ENCODE measurements at places on chromosomes 11 and 22.

DNA sequence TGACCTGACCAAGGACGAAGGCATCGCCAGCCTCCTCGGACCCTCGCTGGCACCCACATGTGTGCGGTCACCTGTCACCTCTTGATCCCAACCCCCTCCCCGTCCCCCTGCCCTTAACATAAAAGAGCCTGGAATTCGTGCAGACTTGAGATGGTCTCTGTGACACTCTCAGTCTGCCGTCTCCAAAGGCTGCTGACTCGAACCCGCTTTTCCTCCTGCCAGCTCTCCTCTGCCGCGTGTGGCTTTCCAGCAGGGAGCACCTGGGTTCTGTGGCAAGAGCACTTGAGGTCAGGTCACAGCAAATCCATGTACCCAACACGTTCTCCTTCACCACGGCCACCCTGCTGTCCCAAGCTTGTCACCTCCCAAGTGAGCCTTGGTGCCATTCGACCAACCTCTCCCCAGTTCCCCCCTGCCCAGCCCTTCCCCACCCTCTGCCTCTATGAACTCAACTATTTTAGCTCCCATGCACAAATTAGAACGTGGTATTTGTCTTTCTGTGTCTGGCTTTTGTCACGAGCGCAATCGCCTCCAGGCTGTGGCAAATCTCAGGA, 207.6 kb downstream of the BRD1 start:
- DNase-seq, result no peak

- no peak for DNase-seq
Measured at GRCh38 chr11:72418834-72419560, 15.3 kb downstream of the CLPB start.

DNA sequence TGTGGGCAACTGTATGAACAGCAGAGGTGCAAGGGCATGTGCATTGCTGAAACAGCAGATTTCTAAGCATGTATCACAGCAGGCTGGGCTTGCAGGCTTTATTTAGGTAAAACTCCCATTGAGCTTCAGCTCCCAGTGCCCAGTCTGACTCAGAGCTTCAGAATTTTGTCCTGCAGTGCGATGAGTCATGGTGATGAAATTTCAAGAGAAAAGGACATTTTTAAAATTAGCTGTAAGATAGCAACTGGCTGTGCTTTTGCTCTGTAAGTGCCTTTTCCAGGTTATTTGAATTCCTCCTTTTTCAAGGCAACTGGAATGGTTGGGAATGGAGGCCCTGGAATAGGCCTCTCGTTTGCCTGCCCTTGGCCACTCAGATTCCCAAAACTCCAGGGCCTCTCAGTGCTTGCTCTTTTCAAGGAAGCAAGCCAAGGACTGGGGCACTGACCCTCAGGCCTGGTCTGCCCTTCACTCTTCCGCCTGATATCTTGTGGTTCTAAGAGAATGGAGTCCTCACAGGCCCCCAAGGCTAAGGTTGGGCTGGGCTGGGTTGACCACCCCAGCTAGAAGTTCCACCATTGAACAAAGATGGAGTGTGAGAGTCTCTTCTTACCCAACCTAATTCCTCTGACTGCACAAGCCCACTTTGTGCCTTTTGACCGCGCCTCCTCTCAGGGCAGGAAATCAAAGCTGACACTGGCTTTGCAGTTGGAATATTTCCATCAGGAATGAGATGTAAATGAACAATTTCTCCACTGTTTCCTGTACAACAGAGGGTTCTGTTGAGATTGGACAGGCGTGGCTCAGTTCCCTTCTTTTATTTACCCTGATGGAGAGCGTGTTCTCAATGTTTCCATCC, 59.5 kb upstream of the PRSS23 start:
- peak; percentile 5 for DNase-seq

DNA sequence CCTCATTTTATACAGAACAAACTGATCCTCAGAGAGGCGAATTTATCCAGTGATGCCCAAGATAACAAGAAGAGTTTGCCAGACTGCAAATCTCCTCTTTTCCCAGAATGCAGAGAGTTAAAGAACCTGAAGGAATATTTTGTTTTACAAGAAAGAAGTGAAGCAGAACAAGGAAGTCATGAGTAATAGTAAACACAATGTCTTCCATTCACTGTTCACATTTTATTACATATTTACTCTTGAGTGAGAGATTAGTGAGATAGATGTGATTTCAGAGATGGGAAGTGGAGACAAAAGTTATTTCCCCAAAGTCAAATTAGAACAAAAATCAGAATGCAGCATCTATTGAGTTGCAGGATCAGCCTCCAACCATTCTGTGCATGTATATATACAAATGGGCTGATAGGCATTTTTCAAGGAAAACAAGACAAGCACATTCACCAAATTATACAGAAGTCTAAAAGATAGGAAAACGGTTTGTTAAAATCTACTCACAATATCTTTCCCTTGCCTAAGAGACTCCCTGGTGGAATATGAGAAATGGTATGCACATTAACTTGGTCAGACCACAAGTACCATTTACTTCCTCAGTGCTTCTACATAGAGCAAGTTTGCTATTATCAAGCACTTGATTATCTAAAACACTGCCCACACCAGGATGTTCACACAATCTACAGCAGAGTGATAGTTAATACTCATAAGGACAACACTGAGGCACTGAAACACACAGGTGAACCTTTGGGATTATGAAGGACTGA, 12.0 kb downstream of the GUCY1A2 start:
- DNase-seq, result no peak

- no peak for DNase-seq
Measured at GRCh38 chr11:61828629-61829407, 718 bp downstream of the FADS2 start.

- DNase-seq, result no peak
Measured at GRCh38 chr11:32858731-32859130, 29.0 kb downstream of the PRRG4 start.

- no peak for DNase-seq
Measured at GRCh38 chr11:50298182-50298988, 265.7 kb downstream of the OR4C45 start.

DNA sequence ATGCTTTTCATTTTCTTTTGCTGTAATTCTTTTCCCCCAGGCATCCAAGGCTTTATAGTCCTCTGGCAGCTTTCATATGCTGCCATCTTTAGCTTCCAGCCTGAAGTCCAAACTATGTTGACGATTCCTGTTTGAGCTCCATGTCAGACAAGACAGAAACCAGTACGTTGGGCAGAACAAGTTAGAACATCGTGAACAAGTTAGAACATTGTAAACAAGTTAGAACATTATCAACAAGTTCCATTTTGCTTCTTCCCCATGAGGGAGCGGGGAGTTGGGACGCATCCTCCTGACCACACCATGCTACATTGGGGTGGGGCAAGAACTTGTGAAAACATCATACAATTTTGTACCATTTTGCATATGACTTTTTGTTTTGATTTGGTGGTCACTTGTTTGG, 23.9 kb downstream of the GLB1L2 start:
- DNase-seq, result no peak

DNA sequence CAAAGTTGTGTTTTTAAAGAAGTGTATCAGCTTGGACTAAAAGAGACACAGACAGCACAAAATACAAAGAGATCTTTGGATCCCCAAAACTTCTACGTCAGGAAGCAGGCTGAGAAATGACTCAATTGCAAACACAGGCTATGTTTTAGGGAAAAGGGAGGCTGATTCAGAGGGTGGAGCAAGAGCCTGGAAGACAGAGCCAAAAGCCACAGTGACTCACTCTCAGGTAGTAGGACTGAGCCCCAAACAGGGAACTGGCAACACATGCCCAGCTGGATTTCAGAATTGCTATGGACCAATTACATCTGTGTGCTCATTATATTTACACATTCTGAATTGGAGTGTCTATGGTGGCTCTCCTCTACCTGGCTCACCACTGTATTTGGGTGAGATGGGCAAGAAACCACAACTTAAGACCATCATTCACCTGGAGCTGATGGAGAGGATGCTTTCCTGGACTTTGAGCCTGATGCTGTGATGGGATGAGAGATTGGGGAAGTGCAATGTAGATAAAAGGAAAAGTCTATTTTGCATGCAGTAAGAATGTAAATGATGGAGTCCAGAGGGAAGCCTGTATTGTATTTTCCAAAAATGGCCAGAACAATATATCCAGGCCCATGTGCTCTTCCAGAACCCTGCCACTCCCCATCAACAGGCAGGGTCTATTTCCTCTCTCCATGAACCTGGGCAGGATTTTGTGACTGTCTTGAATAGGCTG, 20.8 kb upstream of the LINC01488 start:
- DNase-seq, result no peak
